ENCODE measurements at places on chromosomes 2 and 18.

- peak; percentile 81 for DNase-seq
Measured at GRCh38 chr2:45681675-45682074, 30.2 kb downstream of the PRKCE start.

DNA sequence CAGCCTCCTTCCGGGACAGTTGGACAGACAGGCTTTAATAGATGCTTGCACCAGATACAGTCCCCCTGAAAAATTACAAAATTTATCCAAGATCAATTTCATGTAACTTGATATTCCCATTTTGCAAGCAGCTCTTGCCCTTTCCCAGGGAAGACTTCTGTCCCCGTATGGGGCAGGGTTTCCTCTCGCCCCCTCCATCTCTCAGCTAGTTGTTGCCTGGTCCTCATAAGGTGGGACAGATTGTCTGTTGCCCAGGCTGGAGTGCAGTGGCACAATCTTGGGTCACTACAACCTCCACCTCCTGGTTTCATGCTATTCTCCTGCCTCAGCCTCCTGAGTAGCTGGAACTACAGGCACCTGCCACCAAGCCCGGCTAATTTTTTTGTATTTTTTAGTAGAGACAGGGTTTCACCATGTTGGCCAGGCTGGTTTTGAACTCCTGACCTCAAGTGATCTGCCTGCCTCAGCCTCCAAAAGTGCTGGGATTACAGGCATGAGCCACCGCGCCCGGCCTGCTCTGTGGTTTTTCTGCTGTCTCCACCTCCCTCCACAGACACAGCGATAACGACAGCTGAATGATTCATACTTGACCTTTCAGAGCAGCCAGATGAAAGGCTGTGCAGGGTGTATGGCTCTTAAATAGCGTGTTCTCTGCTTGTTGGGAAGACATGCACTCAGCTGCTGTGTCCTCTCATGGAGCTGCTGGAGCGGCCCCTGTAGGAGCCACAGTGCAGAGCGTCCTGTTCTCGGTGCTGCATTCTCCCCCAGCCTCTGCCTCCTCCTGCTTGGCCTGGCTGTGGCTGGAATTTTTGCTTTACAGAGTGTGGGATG, 61.4 kb downstream of the TTC39C start:
- peak; percentile 99 for DNase-seq

- no peak for DNase-seq
Measured at GRCh38 chr2:136141510-136142149, 23.7 kb upstream of the CXCR4 start.

DNA sequence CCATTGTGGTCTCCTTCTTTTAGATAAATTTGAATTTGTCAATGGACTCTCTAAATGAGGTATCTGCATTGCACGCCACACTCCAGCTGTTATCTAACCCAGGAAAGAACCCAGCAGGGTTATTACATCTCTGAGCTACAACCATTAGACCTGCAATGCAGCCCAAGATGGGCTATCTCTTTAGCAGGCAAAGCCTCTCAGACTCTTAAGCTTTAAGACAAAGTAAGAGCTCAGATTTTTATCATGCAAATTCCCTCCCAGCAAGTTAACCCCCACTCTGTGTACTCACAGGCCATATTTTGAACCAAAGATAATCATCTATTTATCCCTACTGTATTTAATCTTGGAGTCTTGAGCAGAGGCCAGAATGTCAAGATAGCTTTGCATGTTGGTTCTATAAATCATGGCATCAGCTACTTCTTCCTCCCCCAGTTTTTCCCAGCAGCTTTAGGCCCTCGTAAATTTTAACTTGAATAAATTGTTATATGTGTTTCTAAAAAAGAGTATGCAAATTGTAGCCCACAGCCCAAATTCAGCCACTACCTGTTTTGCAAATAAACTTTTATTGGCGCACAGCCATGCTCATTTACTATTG, 273.7 kb upstream of the PKDCC start:
- DNase-seq = no peak

All from fibroblast of the aortic adventitia (primary cell).